Activated T-helper 1 cell treated with anti-CD3 and anti-CD28 coated beads, Interleukin-12 subunit alpha, Interleukin-12 subunit beta, Interleukin-2, Interleukin-4 antibody, amounts not matched to agents 30 ng/mL and 10 ng/mL and 1 ng/mL, durations not matched to agents 14 hours and 24 hours and 36 hours (primary cell): ENCODE measurements at places on chromosomes 5 and 9. TPM values are rescaled to one million over a fixed set of nuclear protein-coding genes. Genes with fewer than 3 reads are reported as not detected.

- DNase-seq = no peak
Observed at GRCh38 chr9:98973576-98973975, 29.9 kb downstream of the COL15A1 start.

DNA sequence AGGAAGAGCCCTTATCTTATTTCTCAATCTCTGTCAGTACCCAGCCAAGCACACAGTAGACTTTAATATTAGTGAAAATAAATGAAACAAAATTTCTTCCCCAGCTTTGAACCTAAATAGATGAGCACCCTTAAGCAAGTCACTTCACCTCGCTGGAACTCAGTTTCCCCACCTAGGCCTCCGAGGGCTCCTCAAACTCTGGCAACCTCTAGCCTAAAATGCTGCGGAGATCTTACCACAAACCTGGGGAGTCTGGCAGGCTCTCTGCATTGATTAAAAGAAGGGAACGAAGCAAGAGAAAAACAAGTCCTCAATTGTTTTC lies 326 bp downstream of the RIGI start:
- DNase-seq = no peak

DNA sequence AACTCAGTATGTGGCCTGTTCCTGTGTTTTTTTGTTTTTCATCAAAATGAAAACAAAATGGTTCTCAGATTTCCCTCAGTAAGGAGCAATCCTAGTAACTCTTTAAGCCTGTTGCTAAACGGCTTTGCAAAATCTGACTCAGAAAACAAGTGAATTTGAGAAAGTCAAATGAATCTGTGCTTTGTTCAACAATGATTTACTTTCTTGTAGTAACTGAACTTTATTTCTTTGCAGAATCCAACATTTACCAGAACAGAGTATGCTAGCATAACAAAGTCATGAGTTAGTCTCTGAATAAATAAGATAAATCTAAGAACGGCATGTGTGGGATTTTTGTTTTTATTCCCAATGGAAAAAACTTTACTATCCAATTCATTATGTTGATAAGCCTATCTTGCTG lies 93.8 kb downstream of the OXCT1 start:
- DNase-seq = no peak

OR2Y1 gene
- total RNA-seq = not detected in 2 replicates
